SJSA1 (cell line): ENCODE measurements at places on chromosomes 6 and 20.

GRCh38 chr6:14816116-14816859, 429.6 kb upstream of the JARID2 start:
- no peak for DNase-seq

DNA sequence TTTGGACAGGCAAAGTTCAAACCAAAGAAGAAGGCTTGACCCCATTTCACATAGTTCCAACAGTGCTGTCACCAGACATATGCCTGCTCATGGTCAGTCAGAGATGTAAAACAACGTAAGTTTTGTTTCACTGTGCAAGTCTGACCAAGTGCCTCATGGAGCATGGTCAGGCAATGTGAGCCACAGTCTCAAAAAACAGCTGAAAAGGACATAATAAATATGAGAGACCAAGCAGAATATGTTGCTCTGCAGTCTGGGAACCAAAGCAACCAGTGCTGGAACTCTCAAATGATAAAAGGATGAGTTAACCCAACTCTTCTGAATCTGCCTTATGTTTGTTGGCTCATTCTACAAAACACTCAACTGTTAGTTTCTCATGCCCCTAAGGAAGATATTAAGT, 39.9 kb upstream of the DST start:
- no peak for DNase-seq

- no peak for DNase-seq
These were observed 31.9 kb upstream of the MRGBP start for GRCh38 chr20:62764156-62764935.

GRCh38 chr20:48098866-48099265, 313.6 kb upstream of the SULF2 start:
- DNase-seq = no peak

GRCh38 chr6:112216662-112217551, 37.5 kb downstream of the LAMA4 start:
- peak; percentile 88 for DNase-seq

DNA sequence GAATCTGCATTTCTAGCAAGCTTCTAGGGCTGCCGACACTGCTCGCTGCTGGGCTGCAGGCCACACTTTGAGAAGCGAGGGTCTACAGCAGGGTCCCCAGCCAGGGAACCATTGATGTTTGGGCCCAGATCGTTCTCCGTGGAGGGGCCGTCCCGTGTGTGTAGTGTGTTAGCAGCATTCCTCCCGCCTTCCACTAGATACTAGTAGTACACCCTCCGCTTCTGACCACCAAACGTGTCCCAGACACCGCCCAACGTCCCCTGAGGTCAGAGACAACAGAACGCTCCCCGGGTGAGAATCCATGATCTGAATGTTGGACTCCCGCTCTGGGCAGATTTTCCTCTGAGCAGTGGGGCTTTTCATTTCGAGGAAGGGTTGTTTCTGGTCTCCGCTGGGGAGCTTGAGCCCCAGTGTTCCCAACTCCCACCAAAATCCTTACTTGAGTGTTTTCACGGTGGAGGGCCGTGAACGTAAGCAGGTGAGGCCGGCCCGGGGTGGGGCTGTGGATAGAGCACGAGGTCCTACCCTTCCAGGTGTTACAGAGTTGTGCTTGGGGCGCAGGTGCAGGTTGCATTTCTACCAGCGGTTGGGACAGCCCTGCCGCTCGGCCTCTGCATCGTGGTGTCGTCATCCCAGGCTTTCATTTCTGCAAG, 124.6 kb downstream of the SYCP2 start:
- peak; percentile 37 for DNase-seq

DNA sequence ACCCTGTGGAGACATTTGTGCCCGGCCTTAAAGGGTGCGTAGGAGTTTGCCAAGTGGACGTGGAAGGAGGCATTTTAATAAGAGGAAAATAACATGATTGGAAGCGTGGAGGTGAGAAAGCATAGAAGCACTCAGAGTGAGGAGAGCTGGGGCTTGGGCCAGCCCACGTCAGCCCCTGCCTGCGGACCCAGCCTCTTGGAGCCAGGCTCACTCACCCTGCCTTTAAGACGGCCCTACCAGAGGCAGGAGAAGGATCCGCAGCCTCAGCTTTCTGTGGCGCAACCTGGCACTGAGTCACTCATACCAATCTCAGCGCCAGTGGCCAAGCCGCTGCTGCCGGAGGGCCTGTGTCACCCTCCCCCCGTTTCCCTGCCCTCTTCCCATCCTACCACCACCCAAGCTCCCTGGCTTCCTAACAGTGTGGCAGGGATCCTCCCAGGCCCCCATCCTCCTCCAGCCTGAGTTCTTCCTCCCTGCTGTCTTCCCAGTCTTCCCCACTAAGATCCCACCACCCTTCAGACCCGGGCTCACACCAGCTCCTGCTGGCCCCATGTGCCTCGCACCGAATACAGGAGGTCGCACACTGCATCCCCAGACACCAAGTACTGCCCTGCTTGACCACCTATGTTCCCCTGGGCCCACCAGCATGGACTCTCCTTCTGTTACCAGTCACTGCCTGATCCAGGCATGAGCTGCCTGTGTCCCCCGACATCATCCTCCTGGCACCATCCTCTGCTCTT, 285.2 kb downstream of the UST start:
- DNase-seq = peak; percentile 94

DNA sequence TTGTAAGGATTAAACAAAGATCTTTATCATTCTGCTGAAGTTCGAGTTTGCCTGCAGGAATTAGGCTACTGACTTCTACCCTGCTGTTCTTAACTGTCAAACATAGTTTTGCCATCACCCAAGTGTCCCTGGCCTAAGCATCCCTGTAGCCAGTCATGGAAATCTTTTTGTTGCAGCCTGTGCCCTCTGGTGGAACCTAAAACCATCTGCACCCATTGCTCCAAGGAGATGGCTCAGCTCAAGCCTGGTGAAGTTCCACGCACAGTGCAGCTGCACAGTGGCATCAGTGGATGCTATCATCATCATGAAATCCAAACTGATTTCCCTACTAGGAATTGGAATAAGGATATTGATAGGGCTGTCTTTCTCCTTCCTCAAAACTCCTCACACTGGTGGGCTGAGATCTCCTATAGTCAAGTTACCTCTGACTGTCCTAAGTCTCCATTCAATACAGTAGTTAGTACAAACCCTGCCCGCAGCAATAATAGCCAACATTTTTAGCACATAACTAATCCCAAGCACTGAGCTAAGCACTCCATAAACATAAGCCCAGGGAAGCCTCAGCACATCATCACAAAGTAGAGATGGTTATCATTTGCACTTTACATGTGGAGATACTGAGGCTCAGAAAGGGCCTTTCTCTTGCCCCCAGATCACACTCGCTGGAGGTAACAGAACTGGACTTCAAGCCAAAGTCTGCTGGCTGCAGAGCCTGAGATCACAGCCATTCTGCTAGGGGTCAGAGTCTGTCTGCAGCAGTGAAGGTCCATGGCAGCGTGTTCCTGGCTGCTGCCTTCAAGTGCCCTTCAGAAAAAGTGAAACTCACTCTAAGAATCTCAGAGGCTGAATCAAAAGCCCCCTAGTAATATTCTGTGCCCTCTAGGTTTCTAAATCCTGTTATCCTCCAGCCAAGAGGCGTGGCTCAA, 77.2 kb upstream of the MC3R start:
- no peak for DNase-seq

- peak; percentile 79 for DNase-seq
These were observed at the start of gene ULBP1 for GRCh38 chr6:149963462-149964307. ULBP1 (plus strand) TSS chr6:149963943; CDS start chr6:149964050, 107 bp downstream.

DNA sequence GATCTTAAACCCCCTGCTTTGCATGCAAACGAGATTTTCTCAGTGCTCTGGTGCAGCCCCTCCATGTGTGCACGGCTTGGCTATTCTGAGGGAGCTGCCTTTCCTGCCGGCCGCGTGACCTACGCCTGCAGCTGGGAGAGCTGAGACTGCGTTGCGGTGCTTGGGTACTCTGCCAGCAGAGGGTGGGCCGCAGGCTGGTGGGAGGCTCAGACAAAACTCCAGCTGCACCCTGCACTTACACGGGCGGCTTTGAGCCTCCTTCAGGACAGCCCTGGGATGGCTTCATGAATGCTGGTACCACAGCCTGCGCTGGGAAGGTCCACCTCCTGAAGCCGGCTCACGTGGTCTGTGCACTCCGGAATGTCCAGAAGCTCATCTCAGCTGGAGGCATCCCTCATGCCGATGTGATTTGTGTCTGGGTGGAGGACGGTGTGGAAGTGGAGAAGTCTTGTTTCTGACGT, 223.7 kb downstream of the DLL1 start:
- DNase-seq = no peak

GRCh38 chr6:150417899-150418826, 49.4 kb downstream of the IYD start:
- DNase-seq = no peak

GRCh38 chr6:13075141-13075845, 253.0 kb downstream of the TBC1D7 start:
- DNase-seq = no peak

- DNase-seq = peak; percentile 18
These were observed 17.0 kb downstream of the CRISP1 start for GRCh38 chr6:49849213-49849907.

- DNase-seq = no peak
These were observed 4.8 kb upstream of the ZNFX1 start for GRCh38 chr20:49282584-49283171.

DNA sequence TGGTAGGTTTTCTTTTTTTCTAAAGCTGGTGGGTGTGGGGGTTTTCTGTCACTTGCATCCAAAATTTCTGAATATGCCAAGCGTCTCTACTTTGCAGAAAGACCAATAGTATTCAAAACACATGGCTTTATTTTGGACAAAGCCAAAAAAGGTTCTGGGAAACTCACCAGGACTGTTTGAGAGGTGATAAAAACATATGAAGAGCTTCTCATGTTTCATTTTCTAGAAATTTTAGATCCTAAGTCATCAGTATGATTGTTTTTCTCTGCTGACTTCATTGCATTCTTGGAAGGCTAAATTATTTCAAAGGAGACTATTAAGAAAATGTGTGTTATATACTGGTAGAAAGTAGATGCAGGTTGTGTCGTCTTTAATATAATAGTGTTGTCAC, 51.3 kb downstream of the GCLC start:
- no peak for DNase-seq

- no peak for DNase-seq
These were observed 57.8 kb downstream of the GCLC start for GRCh38 chr6:53487080-53487479.

DNA sequence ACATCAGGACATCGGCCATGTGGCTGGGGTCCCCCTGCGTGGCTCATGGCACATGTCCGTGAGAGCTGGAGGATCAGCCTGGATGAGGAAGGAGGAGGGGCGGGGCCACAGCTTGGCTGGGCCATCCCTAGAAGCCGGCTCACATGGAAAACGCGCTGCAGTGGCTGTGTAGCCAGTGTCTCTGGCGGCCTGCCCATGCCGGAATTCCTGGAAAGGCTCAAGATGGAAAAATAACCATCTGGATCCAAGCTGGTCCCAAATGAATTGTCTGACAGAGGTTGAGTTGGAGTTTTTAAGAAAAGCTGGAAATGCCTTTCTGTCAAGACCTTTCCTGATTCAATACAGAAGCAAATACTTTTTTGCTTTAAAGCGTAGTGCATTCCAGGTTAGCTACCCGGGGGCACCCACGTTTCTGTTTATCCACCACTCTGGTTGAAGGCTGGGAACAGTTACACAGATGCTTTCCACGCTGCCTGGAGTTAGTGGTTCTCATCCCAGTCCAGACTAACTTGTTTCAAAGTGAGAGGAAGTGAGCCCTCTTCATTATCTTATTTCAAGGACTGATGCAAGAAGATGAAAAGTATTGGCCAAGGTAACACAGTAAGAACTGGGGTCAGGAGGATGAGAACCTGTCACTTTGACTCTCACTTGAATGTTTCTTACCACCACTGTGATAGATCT, 99.0 kb downstream of the GMPR start:
- DNase-seq = peak; percentile 72
